Tibial artery (tissue), 4 donors: ENCODE measurements at places on chromosomes 6 and 20.

GRCh38 chr20:15942130-15942529 lies 631.1 kb downstream of the KIF16B start:
- no peak for DNase-seq

DNA sequence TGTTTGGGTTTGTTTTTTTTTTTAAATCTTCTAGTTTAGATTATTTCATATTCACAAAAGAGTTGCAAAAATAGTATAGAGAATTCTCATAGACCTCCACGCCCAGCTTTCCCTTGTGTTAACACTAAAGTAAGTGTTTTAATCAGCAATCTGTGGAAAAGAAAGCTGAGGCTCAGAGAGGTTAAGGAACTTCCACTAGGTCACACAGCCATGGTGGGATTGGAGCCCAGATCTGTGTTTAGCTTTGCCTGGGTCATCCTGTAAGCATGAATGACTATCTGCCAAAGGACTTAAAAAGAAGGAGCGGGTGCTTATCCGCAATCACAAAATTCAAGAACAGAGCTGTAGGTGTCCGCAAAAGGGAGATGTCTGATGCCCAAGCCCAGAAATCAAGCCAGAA lies 60.5 kb downstream of the EDN3 start:
- no peak for DNase-seq

DNA sequence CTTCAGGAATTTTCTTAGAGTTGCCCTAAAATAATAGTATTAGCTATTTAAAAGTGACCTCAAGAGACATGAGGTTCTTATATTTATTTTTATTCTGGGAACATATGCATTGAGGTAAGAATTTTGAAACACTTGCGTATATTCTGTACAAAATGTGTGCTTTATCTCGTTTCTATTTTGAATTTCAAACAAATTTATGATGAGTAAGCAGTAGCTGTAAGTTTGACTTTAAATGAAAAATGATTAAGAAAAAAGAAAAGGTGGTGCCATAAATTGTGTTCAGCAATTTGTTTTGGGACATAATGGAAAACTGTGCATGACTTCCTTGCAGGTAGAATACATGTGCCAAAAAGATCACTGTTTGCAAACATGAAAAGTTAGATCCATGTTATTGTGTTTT lies 433.1 kb upstream of the PLCB4 start:
- no peak for DNase-seq

GRCh38 chr20:34075647-34076046 lies 36.4 kb downstream of the EIF2S2 start:
- no peak for DNase-seq

DNA sequence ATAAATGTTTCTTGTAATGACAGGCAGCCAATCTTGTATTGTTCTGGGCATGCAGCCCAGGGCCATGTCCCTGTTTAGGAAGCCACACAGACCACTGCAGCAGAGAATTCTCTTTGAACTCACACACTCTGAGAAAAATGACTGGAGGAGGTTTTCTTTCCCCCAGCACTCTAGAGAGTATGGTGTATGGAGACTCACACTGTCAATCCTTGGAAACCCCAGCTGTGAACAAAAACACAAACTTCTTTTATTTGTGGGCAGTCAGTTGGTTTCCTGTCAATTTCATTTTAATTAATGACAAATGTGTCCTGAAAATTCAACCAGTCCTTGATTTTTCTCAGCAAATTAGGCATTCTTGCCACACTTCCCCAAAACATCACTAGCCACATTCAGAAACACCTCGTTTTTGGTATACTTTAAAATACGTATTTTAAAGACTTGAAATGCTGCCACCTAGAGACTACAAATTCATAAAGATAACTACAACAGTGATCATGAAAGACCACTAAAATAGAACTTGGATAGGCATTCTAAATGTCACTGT lies 52.9 kb upstream of the UFL1 start:
- no peak for DNase-seq

- no peak for DNase-seq
Measured at GRCh38 chr20:51487565-51488268, 54.8 kb downstream of the NFATC2 start.

DNA sequence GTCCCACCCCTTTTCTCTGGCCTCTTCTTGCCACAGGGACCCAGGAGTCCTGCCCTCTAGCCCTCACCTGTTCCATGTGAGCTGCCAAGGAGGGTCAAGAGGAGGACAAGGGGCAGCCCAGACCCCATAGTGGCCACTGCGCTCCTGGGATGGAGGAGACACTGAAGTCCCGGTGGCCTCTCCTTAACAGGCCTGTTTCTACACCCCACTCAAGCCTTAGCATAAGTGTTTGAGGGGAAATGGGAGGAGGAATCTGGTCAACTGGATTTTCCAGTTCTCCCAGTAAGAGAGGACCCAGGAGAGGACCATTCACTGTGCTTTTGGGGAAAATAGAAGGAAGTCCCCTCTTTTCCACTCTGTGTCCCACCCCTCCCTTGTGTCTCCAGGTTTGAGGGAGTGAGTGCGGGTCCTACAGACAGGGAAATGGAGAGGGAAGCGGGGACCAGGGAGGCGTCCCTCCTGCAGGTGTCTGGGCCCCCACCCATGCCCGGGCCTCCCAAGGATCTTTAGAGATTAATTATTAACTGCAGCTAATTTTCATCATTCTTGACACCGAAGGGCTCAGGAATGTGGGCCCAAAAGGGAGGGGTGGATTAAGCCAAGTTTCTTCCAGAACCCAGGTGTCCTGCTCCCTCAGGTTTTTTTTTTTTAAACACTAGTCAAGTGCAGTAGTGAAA lies at the start of gene SFTA2:
Gene SFTA2 (minus strand): TSS at position 202 of the 677 bp plus-strand sequence. CDS start 74 bp downstream, at position 128.
- DNase-seq = no peak

DNA sequence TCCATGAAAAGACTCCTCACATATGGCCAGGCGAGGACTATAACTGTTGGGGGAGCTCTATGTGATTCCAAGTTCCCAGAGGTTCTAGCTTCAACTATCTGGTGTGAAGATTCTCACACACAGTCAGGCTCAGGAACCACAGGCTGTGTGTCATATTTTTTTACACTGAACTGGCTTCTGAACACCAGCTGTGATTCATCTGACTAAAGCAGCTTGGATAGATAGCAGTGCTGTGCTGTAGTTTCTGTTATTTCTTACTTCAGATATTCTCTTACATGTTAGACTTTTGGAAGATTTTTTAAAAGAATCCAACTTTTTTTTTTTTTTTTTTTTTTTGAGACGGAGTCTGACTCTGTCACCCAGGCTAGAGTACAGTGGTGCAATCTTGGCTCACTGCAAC lies 140.7 kb upstream of the MCHR2 start:
- no peak for DNase-seq

GRCh38 chr6:158086504-158087223 lies 81.4 kb downstream of the SERAC1 start:
- DNase-seq = peak; percentile 95

DNA sequence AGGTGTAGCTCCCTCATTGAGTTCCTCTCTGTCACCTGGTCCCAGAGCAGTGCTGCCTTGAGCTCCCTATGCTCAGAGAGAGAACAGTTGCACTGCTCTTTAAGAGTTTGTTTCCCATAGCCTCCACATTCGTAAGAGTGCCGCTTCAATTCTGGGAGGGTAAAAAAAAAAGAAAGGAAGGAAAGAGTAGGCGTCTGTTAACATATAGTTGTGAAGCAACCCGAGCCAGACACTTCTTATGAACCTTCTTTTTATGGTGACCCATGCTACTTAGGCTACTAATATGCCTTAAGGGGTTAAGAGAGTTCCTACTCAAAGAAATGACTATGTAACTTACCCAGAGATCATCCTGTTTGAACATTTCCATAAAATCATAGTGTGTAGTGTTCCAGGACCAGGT lies 4.3 kb upstream of the ARG1 start:
- no peak for DNase-seq

GRCh38 chr6:33746651-33747100 lies at the start of gene IP6K3:
TSS of gene IP6K3 (minus strand) at chr6:33746905. CDS start at chr6:33735476, 11,429 bp downstream.
- no peak for DNase-seq

- no peak for DNase-seq
Measured at GRCh38 chr6:169160091-169160854, 93.4 kb downstream of the THBS2 start.

DNA sequence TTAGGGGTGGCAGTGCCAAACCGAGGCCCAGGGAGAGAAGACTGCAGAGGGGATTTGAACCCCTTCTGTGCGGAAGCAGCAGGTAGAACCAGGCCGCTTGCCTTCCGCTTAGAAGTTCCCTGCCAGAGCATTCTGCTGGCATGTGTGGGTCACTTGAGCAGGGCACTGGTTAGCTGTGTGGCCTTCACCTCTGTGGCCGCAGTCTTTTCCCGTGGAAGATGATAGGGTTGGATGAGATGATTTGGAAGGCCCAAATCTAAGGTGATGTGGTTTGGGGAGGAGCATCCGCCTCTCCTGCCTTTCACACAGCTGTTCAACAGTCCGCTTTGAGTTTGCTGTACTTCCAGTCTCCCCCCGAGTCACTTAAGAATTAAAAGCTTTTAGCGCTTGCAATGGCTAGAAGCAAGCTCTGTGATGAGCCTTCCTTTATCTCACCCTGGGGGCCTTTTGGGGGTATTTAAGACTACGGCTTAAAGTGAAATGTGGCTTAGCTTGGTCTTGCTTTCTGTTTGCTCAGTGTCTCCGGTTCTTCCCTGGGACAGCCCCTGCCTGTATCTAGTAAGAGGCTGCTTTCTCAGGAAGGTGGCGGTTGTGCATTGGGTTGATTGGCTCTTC lies 743 bp downstream of the CMTR1 start:
- no peak for DNase-seq

DNA sequence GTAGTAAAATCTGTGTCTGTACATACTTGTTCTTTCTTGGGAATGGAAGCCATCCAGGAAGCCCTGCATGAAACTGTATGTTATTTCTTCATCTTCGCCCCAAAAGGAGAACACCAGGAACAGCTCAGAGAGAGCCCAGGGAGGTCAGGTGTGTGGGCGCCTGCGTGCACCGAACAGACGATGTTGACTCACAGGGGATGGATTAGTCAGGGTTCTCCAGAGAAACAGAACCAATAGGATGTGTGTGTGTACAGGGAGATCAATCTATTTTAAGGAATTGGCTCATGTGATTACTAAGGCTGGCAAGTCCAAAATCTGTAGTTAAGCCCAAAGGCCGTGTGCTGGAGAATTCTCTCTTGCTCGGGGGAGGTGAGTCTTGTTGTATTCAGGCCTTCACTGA lies 45.7 kb downstream of the RNASET2 start:
- no peak for DNase-seq

DNA sequence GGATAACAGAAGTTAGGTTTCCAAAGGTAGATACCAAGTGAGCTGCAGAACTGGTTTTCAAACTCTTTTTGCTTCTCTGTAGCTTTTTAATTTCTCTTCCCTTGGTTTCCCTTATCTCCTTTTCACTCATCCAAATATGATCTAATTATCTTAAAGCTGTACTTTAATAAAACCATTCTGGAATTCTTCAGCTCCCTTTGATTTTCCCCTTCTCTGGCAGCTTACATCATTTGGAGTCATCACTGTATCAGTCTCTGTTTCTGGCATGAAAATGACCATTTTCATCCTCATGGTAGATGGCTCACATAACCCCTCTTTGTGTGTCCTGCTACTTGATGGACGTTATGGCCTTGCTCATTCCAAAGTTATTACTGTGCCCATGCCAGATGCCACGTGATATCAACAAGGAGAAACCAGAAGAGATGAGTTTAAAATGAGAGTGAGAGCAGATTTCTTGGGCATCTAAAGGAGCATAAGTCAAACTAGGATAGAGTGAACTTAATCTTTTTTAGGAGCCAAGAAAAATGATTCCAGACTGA lies 620.2 kb downstream of the QKI start:
- no peak for DNase-seq

GRCh38 chr20:63967330-63968135 lies 2.2 kb downstream of the ZNF512B start:
- no peak for DNase-seq
